Upper lobe of left lung (tissue), 6 donors: ENCODE measurements at places on chromosomes 11 and 22. TPM values are rescaled to one million over a fixed set of nuclear protein-coding genes. Genes with fewer than 3 reads are reported as not detected.

- H3K27me3 ChIP-seq = no peaks in the 10 kb centered on the region
- H3K4me1 ChIP-seq = no peaks in the 10 kb centered on the region
- no peaks in the 10 kb centered on the region for H3K36me3 ChIP-seq
- H3K27ac ChIP-seq = no peak overlapping the region
These were observed 52.5 kb downstream of the TRIM44 start for GRCh38 chr11:35714882-35715627.

Gene OTOG
- not detected for total RNA-seq

GRCh38 chr22:35904336-35904692, 124.3 kb downstream of the RBFOX2 start:
- no peak for DNase-seq
- no peak overlapping the region for H3K27ac ChIP-seq
- no peaks in the 10 kb centered on the region for H3K27me3 ChIP-seq
- H3K4me3 ChIP-seq = no peak overlapping the region
- H3K4me1 ChIP-seq = peaks cover 6% of the 10 kb centered on the region

Gene OR5B12
- total RNA-seq = not detected

Gene OR11H1
- not detected for total RNA-seq

GRCh38 chr11:66188580-66188979, 79.9 kb upstream of the RAB1B start:
- no peaks in the 10 kb centered on the region for H3K27me3 ChIP-seq
- H3K4me3 ChIP-seq = no peak overlapping the region
- H3K36me3 ChIP-seq = peaks cover 4% of the 10 kb centered on the region
- DNase-seq = no peak
- H3K27ac ChIP-seq = no peak overlapping the region
